ENCODE measurements at places on chromosomes 5 and 9.

DNA sequence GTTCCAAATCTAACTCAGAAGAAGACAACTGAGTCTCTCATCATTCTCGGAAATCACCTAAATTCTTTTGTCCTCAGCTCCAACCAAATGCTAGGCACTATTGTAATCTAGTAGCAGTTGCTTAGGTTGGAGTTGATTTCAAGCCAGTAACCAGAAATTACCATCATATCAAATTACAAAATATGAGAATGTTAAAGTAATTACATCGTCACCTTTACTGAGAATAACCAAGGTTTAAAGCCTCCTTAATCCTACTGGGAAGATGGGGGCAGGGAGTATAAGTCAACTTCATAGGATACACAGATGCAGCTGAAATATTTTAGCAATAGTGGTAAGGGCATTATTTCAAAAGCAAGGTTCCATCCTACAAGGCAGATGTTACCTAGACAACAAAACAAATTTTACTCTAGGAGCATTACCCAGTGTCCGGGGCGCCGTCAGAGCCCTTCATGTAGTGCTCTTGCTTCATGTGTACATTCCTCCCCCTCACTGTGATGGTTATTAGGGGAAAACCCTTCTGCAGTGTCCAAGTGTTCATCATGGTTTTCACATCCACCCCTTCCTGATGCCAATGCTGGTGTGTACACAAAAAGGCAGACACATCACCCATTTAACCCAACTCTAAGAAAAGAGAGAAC lies 19.5 kb downstream of the ERAP1 start:
- no peak for DNase-seq

- DNase-seq, result no peak
Observed at GRCh38 chr5:118937393-118938061, 50.8 kb downstream of the DTWD2 start.

DNA sequence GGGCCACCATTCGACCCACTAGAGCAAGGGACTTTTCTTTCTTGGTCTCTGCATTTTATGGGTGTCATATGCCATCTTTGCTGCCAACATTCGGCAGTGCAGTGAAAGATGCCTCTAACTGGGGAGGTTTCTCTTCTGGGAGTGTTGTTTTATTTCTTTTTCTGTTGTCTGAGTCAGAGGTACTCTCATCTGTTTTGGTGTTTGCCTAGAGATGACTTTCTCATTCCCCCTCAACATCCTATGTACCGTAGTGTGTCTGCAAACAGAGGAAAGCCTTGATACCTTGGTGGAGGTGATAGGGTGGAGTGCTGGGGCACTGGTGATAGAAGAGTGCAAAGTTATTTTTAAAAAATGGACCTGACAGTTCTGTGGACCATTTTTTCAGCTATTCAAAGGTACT lies 182.1 kb downstream of the ARHGAP26 start:
- DNase-seq, result no peak

DNA sequence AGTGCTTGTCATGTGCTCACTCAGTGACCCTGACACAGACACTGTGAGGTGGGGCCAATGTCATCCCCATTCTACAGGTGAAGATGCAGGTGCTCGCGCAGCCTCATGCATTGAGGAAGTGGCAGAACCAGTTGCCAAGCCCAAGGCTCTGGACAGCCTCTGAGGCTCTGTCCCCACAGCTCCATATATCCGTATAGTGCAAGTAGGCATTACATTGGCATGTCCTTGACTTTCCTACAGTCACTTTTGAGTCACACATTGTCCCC lies 58.8 kb upstream of the ANGPTL2 start:
- DNase-seq, result no peak

- DNase-seq, result no peak
Observed at GRCh38 chr9:22043928-22044327, 34.8 kb upstream of the CDKN2B start.

- no peak for DNase-seq
Observed at GRCh38 chr5:140631831-140632365, 1.1 kb downstream of the CD14 start.

GRCh38 chr9:118721923-118722322 lies 647.3 kb downstream of the BRINP1 start:
- DNase-seq, result no peak

GRCh38 chr9:86600977-86601376 lies 246.8 kb upstream of the TUT7 start:
- no peak for DNase-seq

DNA sequence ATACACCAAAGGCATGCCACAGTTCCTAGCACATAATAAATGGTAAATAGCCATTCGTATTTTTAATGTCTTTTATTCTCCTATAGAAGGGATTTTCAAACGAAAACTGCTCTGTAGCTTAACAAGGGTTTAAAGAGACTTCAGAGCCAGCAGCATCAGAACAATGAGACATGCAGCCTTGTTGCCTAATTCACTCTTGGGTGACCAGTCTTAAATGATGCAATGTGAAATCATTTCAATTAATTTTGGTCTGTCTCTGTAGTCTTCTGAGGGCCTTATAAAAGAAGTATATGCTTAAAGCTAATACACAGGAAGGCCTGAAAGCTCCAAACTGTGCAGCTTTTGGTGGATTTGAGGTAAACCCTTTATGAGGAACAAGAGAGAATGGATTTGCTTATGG lies 888.8 kb upstream of the WWC1 start:
- DNase-seq, result no peak

DNA sequence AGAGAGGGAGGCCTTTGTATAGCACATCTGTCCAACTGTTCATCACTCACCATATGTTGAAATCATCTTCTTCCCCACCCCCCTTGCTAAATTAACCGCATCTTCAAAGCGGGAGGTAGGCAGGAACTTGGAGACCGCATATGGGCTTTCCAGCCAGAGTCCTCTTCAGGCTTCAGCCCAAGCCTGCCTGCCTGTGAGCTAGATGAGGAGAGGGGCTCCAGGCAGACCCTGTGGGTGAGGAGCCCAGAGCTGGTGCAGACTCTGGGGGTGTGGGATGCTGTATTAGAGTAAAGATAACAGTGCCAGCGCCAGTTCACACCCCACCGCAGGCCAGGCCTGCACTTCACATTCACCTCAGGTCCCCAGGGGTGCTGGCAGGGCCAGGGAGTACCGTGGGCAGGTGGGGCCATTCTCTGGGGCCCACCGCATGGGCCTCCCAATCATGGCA lies 16.2 kb downstream of the PRRC2B start:
- no peak for DNase-seq

- DNase-seq, result no peak
Observed at GRCh38 chr9:33190021-33190705, 23.0 kb upstream of the B4GALT1 start.

- no peak for DNase-seq
Observed at GRCh38 chr5:122916490-122916889, 71.1 kb downstream of the SNX24 start.

DNA sequence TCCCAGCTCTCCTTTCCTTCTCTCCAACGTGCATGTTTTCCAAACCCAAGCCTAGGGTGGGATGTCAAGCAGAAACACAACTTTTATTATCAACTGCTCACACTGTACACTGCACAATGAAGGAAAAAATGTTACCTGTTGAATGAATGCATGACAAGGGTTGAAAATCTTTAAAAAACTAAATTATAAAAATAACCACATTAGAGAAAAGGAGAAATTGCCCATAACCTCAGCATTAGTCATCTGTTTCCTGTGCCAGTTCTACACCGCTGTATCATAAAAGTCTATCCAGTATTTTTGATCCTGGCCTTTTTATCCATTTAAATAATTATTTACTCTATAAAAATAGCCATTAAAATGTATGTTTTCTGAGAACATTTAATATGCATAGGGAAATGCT lies 101.1 kb downstream of the APBA1 start:
- no peak for DNase-seq

DNA sequence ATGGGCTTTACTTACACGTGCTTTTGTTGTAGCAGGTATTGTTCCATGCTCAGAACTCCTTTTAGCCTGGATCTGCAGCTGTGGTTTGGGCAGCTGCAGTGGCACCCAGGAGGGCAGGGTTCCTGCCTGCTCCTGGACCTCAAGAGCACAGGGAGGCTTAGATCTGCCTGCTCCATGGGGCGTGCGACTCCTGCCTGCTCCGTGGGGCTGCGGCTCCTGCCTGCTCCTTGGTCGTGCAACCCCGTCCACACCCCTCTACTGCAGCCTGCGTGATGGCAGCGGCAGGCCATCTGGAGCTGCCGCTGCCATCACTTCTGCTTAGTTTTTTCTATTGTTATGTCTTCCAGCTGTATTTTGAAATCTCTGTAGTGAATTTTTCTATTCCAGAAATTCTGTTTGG lies 11.7 kb upstream of the UGT3A2 start:
- no peak for DNase-seq

GRCh38 chr5:22488427-22488826 lies 364.7 kb downstream of the CDH12 start:
- DNase-seq, result no peak

DNA sequence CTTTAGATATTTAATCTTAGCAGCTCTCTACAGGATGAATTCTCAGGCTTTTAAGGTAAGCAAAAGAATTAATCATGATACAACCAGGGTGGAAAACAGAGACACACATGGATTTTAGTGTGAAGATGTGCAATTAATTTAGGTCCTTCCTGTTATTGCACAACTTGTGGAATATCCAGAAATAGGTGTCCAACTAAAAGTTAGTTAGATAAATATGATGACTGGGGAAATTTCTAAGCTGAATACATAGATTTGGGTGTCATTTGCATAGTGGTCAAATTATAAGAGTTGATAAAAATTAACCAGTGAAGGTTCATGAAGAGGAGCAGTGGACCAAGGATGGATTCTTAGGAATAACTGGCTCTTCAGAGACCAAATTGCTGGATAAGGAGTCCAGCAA lies 266.1 kb downstream of the PRR16 start:
- no peak for DNase-seq

- DNase-seq, result no peak
Observed at GRCh38 chr9:116074658-116075057, 78.9 kb upstream of the PAPPA start.

DNA sequence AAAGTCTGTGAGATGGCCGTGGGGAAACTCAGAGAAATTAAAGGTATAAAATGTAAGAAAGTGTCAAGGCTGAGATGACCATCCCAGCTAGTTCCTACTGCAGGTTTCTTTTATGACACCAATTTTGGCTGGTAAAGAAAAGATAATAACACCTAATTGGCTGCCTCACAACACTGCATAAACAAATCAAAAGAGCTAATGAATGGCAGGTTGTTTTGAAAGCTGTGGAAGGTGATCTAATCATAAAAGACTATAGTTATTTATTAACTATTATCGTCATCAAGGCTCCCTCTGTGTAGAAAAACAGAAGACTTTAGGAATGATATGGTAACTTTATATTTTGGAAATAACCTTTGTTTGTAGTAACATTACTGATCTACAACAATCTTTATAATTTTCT lies 3.5 kb upstream of the SPINK5 start:
- DNase-seq, result no peak

DNA sequence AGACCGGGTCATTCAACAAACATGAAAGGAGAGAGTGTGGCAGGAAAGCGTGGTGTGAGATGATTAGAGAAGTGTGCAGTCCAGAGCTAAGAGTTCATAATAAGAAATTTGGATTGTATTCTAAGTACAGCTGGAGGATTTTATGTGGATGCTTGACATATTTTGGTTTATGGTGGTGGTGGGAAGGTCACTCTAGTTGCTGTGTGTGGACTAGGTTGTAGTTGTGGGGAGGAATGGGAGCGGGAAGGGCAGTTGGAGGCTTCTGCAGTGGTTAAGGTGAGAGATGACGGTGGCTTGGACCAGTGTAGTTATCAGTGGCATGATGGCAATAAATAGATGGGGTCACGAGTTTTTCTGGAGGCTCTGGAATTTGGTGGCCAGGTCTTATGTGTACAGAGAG lies 45.7 kb upstream of the GPR151 start:
- DNase-seq, result no peak

DNA sequence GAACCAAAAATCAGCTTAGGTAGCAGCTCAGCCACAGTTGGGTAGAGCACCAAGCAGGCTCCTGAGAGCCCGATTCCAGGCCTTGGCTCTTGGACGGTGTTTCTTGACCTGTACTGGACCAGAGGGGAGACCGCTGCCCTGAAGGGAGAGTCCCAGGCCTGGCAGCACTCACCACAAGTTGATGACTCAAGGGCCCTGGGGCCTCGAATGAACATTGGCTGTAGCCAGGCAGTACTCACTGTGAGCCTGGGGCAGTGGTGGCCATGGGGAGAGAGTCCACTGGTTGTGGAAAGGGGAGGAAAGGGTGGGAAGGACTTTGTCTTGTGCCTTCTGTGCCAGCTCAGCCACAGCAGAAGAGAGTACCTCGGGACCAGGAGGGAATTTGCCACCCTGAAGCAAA lies 166.1 kb downstream of the EDIL3 start:
- DNase-seq, result no peak

DNA sequence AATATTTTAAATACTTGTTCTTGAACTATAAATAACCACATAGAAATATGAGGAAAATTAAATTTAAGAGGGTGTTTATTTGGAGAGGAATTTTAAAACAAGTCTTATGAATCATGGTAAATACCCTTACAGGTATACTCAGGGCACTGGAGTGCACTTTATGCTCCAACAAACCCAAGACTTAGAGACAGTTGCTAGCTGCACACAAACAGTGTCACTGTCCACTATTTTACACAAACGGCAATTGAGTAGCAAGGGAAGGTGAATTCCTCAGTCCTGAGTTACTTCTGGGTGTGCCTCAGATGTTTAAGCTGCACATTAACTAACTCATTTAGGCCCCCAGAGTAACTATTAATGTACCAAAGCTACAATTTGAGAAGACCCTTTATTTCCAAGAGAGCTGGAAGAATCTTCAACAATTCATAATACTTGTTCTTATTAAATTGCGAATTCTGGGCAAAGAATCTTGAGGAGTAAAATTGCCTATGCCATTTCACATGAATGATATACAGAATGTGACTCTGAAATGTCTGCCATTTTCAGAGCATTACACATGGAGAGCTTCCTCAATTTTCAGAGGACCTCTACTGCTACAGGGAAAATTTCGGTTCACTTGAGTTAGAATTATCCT lies 371.2 kb downstream of the PDE4D start:
- no peak for DNase-seq

DNA sequence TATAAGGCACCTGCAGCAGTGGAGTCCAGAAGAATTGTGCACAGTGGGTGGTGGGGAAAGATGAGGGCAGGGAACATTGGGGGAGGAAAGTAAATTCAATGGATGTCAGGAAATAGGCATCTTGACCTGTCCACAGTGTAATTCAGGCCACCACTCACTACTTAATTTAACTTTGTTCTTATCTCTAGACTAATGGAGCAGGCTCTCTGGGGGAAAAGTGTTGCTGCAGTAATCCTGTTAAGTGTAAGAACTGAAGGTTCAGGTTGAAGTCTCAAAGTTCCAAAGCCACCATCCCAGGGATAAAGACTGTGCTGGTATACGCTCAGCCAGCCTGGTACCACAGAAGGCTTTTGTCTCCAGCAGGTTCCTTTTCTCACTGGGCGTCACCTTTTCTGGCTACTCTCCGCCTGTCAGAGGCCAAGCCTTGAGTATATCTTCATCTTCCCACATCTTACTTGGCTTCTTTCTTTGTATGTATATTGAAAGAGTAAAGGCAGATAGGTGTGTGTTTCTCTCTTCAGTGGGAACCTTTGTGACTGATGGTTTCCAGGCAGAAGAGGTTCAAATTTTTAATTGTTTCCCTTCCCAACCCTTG lies 150.9 kb upstream of the DMRT1 start:
- no peak for DNase-seq

- DNase-seq, result no peak
Observed at GRCh38 chr5:158809310-158809850, 290.3 kb downstream of the EBF1 start.

GRCh38 chr9:131743501-131743900 lies 3.6 kb upstream of the RAPGEF1 start:
- no peak for DNase-seq

Data from caudate nucleus (tissue), 63 donors.